Heart left ventricle (tissue), 16 donors: ENCODE measurements at places on chromosomes 7 and 10. TPM values are rescaled to one million over a fixed set of nuclear protein-coding genes. Genes with fewer than 3 reads are reported as not detected.

Gene DPCD
- total RNA-seq, result 23.8 TPM

DNA sequence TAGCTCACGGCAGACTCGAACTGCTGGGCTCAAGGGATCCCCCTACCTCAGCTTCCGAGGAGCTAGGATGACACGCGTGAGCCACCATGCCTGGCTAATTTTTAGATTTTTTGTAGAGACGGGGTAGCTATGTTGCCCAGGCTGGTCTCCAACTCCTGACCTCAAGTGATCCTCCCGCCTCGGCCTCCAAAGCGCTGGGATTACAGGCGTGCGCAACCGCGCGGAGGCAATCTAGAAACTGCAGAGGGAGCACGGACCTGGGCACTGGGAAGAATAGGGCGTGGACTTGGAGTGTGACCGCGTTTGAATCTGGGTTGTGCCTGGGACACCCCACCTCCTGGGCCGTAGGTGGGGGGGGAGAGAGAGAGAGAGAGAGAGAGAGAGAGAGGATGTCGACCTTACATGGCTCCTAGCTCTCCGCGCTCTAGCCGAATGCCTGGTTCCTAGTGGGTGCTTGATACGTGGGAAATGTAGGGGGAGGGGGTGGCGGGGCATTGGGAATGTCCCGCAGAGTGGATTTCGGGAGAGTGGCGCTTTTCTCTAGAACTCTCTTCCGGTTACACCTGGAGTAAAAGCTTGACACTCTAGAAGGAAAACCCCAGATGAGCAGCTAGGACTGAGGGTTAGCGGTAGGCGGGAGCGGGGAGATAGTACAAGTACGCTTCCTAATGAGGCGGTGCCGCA is 1.2 kb upstream of the MAP3K8 start:
- H3K4me1 ChIP-seq, result peaks cover 33% of the 10 kb centered on the region
- DNase-seq, result peak; percentile 67
- H3K4me3 ChIP-seq, result peak overlapping the region; percentile 77
- no peaks in the 10 kb centered on the region for H3K36me3 ChIP-seq
- H3K27ac ChIP-seq, result peak overlapping the region; percentile 99

Gene MEIG1
- not detected for total RNA-seq

Gene TMEM225B
- 0.51 TPM for total RNA-seq

DNA sequence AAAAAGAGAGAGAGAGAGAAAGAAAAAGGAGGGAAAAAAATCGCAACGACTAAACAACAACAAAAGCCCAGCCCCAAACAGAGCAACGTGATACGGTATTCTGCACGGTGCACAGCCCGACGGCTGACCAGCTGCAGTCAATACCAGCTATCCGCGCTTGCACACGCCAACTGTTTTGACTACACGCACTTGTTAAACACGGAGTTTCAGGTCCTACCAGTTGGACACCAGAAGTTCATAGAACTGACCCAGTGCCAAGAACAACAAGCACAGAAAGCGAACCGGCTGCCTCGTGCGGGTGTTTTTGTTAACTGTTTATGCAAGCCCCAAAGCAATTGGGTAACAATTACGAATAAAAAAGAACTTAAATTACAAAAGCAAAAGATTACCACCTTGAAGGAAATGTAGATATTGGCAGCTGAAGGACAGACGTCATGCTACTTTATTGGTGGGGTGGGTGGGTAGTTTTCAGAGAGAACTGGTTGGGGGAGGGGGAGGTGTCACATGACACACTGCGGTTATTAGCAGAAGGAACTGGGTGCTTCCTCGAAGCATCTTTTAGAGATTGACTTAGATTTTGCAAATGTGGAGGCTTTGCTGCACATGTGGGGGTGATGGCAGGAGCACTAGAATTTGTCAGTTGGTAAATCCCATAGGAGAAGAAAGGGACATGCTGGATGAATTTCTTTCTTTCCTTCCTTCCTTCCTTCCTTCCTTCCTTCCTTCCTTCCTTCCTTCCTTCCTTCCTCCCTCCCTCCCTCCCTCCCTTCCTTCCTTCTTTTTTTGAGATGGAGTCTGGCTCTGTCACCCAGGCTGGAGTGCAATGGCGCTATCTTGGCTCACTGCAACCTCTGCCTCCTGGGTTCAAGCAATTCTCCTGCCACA is 110.6 kb upstream of the EFCAB10 start:
- no peaks in the 10 kb centered on the region for H3K27me3 ChIP-seq
- H3K36me3 ChIP-seq, result no peaks in the 10 kb centered on the region
- H3K4me1 ChIP-seq, result peaks cover 6% of the 10 kb centered on the region

- H3K27me3 ChIP-seq, result no peaks in the 10 kb centered on the region
- no peaks in the 10 kb centered on the region for H3K36me3 ChIP-seq
- H3K27ac ChIP-seq, result no peak overlapping the region
Observed at GRCh38 chr7:133230591-133231194, 22.2 kb upstream of the EXOC4 start.
